ENCODE measurements at places on chromosomes 7 and 10. TPM values are rescaled to one million over a fixed set of nuclear protein-coding genes. Genes with fewer than 3 reads are reported as not detected.

DNA sequence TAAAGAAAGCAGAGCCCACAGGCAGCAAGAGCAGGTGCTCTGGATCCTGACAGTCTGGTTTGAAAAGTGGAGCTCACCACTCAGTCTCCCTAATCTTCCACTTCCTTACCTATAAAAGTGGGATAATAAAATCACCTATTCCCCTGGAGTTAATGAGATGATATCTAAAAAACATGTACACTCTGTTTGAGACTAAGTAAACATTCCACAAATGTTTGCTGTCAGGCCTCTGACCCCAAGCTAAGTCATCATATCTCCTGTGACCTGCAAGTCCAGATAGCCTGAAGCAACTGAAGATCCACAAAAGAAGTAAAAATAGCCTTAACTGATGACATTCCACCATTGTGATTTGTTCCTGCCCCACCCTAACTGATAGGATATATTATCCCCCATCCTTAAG, 1324.5 kb downstream of the XPNPEP1 start:
- DNase-seq = no peak

PALD1 gene
- 10.7 TPM for total RNA-seq

GRCh38 chr7:149286811-149287400, 24.9 kb downstream of the ZNF783 start:
- DNase-seq = peak; percentile 38

FAM25G gene
- not detected for total RNA-seq

C10orf105 gene
- 0.42 TPM for total RNA-seq

DNA sequence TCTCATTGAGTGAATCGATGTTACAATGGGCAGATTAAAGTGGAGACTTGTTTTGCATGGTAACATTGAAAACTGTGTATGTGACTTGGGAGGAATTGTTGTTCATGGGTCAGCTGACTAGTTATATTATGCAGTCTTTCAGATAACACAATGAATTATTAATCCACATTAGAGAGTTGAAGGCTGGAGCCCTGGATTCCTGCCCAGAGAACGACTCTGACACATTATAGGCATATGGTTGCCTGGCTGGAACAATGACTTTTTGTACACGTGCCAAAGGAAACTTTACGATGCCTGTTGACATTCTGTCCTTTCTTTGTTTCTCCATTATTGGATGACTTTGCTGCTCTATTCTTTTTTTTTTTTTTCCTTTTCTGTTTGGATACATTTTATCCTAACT, 52.3 kb upstream of the TMEM229A start:
- DNase-seq = no peak

DNA sequence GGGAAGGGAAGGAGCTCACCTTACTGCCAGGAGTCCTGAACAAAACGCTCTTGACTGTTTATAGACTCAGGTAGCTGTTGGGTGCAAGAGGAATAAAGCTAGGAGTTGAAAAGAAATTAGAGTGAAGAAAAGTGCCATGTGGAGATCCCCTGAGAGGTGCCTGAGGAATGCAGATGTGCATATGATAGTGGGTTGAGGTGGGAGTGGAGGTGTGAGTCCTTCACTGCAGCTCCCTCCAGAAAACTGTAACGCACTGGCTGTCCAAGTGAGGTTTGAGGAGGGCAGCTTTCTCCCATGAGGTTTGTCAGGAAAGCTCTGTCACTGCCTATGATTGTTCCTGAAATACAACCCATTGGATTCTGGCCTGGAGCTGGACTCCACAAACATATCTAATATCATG, 904.8 kb upstream of the POT1 start:
- no peak for DNase-seq

DNA sequence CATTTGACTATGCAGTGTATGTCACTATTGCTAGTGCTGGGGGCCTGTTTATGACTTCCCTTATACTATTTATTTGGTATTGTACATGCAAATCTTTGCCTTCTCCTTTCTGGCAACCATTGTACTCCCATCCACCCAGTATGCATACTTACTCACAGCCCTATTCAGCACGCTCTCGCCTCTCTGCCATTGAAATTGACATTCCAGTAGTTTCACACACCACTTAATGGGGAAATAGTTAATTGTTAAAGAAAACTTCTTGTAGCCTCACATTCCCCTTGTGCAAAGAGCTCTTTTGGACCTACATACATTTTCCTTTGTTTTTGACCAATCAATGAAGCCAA, 9.9 kb downstream of the CLDN12 start:
- DNase-seq = no peak

RAPGEF5 gene
- total RNA-seq = 77.1 TPM

FBXL13 gene
- 1.4 TPM for total RNA-seq

DYDC2 gene
- total RNA-seq = not detected

SCART1 gene
- 5.4 TPM for total RNA-seq

GRCh38 chr7:90551036-90551435, 45.1 kb upstream of the CDK14 start:
- DNase-seq = no peak

- peak; percentile 50 for DNase-seq
These were observed 10.7 kb downstream of the HIP1 start for GRCh38 chr7:75727881-75728593.

OR6B1 gene
- total RNA-seq = not detected

AKR1D1 gene
- not detected for total RNA-seq

DNA sequence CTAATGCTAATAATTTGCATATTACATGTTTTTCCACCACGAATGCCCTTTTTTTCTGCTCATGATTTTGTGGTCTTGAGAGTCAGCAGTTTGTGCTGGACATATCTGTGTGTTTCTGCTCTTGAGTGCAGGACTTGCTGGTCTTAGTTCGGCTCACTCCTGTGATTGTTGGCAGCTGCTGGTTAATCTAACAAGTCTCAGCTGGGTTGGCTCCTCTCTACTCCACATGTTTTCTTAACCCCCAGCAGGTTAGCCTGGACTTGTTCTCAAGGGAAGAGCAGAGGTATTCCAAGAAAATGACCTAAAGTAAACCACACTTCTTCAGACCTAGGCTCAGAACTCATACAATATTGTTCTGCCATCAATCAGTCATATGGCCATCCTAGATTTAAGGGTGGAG, 1238.9 kb downstream of the XPNPEP1 start:
- no peak for DNase-seq
